ENCODE measurements at places on chromosomes 12 and 14. TPM values are rescaled to one million over a fixed set of nuclear protein-coding genes. Genes with fewer than 3 reads are reported as not detected.

MAP3K9 gene
- under 0.01 TPM for total RNA-seq

RASSF8 gene
- 75.2 TPM for total RNA-seq

GPR68 gene
- total RNA-seq = 1.3 TPM

SRRM4 gene
- not detected for total RNA-seq

CPNE6 gene
- total RNA-seq = not detected

OR4Q3 gene
- total RNA-seq = not detected

KRT6C gene
- total RNA-seq = not detected

PRKD1 gene
- 10.4 TPM for total RNA-seq

IL25 gene
- total RNA-seq = not detected

NT5DC3 gene
- total RNA-seq = 3.6 TPM

CFAP251 gene
- total RNA-seq = 1.1 TPM

PTPN21 gene
- 10.5 TPM for total RNA-seq

RAP1B gene
- total RNA-seq = 194 TPM

HHIPL1 gene
- 4.4 TPM for total RNA-seq

PLA2G1B gene
- not detected for total RNA-seq

ADSS1 gene
- 7.4 TPM for total RNA-seq

PLEKHG7 gene
- total RNA-seq = not detected

TGFB3 gene
- 4.0 TPM for total RNA-seq

TMEM179 gene
- total RNA-seq = not detected

FOXN4 gene
- not detected for total RNA-seq

ADCY4 gene
- 37.2 TPM for total RNA-seq

ANKLE2 gene
- 63.6 TPM for total RNA-seq

HCAR2 gene
- not detected for total RNA-seq

PLEKHD1 gene
- total RNA-seq = under 0.01 TPM

EMC9 gene
- 23.7 TPM for total RNA-seq

AQP2 gene
- total RNA-seq = not detected

WDR89 gene
- total RNA-seq = 14.8 TPM
